WTC11 (cell line): ENCODE measurements at places on chromosomes 5 and 9.

- peaks cover 3% of the 10 kb centered on the region; the same call in 1 of the 2 replicates for H3K27me3 ChIP-seq
- no peak overlapping the region for H3K27ac ChIP-seq
- H3K4me1 ChIP-seq = peaks cover 8% of the 10 kb centered on the region
- peak; percentile 18 for DNase-seq
Observed at GRCh38 chr9:105064248-105065097, 136.5 kb upstream of the ABCA1 start.

DNA sequence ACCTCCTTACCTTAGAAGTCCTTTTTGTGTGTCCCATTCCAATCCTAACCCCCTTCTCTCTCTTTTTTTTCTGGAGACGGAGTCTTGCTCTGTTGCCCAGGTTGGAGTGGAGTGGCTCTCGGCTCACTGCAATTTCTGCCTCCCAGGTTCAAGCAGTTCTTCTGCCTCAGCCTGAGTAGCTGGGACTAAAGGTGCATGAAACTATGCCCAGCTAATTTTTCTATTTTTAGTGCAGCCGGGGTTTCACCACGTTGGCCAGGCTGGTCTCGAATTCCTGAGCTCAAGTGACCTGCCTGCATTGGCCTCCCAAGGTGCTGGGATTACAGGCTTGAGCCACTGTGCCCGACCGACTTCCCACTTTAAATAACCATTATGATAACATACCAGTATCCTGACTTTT lies 17.5 kb downstream of the TMEM38B start:
- no peak for DNase-seq
- H3K4me3 ChIP-seq = no peak overlapping the region
- no peak overlapping the region for H3K27ac ChIP-seq
- no peaks in the 10 kb centered on the region for H3K36me3 ChIP-seq
- H3K27me3 ChIP-seq = no peaks in the 10 kb centered on the region

DNA sequence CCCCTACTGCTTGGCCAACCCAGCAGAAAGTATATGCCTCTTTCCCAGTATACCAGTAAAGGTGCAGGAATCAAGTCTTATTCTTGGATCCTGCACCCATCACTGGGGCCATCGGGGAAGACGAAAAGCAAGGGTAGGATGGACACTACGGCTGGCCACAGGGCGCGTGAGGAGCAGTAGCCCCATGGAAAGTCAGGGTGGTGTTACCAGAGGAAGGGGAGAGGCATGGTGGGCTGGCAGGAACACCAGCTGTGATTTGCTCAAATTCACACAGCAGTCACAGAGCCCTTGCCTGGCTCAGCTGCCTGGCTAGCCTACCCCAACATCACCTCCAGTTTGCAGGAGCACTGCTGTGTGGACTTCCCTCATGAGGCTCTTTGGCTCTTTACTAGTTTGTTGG lies 34.5 kb upstream of the SAP30L start:
- no peak overlapping the region for H3K27ac ChIP-seq
- H3K36me3 ChIP-seq = peaks cover 5% of the 10 kb centered on the region
- H3K27me3 ChIP-seq = no peaks in the 10 kb centered on the region; the same call in 1 of the 2 replicates
- H3K4me1 ChIP-seq = no peaks in the 10 kb centered on the region
- DNase-seq = no peak
- H3K4me3 ChIP-seq = no peak overlapping the region

DNA sequence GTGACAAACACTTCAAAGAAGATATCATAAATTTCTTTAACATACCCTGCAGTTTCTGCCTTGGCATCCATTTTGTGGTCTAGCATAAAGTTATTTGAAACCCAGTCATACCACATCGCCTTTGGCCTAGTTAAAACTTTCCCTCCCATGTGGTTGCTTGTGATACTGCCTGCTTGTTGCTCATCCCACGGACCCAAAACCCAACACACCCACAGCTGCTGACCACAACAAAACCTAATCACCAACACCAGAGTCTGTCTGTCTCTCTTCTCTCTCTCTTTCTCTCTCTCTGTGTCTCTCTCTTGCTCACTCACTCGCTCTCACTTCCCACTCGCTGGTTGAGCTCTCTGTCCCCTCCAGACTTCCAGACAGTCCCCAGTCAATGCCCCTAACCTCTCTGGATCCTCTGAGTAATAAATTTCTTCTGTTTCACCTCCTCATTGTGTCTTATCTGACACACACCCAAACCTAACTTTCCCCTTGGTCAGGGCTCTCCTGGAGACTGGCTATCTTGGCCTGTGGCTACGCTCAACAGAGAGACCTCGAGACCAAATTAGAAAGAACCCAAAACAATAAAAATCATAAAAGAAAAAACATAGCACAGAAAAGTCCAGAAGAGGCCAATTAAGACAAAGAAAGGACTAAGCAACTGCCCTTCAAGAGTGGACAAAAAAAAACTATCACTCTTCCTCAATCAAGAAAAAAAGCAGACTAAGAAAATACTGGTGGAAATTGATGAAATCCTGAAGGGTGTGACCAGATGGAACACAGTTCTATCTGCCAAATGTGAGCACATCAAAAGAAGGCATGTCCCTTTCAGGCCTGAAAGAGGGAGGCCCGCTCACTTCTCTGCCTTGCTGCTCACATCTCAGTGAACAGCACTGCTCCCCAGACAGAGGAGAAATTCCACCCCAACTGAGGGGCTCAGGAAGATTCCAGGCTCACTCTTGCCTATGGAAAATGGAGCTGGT lies 41.5 kb downstream of the TTLL11 start:
- no peak overlapping the region for H3K27ac ChIP-seq
- H3K4me3 ChIP-seq = no peak overlapping the region
- no peaks in the 10 kb centered on the region for H3K36me3 ChIP-seq
- peaks cover 4% of the 10 kb centered on the region; the same call in 1 of the 2 replicates for H3K27me3 ChIP-seq
- peaks cover 4% of the 10 kb centered on the region; the same call in 1 of the 2 replicates for H3K4me1 ChIP-seq
- no peak for DNase-seq

DNA sequence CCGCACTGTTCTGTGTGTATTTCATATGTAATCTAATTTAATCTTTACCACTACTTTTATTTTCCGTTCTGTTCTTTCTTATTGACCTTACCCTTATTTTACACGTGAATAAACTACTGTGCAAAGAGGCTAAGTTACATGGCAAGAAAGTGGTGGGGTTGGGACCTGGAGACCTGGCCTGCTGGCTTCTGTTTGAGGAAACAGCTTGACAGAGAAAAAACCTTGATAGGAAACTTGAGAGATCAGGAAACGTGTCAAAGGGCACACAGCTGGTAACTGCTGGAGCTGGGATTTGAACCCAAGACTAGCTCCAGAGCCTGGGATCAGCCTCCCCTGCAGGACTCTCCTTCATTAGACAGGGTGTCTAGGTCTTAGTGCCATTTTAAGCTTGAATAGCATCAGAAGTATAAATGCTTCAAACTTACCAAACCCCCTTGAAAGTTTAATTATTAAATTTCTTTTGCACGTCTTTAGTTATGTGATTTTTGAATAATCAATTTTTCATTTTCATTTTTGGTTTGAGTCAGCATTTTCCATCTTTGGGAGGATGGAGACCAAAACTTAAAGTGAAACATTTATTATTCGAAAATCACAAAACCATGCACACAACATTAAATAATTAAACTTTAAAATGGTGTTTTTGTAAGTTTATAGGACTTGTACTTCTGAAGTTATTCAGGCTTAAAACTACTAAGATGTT lies 129.5 kb downstream of the RGS3 start:
- H3K4me3 ChIP-seq = peak overlapping the region; percentile 80
- H3K27me3 ChIP-seq = no peaks in the 10 kb centered on the region
- peak overlapping the region; percentile 74 for H3K27ac ChIP-seq
- peaks cover 36% of the 10 kb centered on the region for H3K4me1 ChIP-seq

- DNase-seq = no peak
- H3K4me3 ChIP-seq = no peak overlapping the region
- H3K4me1 ChIP-seq = peaks cover 56% of the 10 kb centered on the region
Observed at GRCh38 chr9:89442981-89443814, 54.7 kb downstream of the SEMA4D start.
